ENCODE measurements at places on chromosomes 2 and 18. TPM values are rescaled to one million over a fixed set of nuclear protein-coding genes. Genes with fewer than 3 reads are reported as not detected.

GCKR gene
- 29.4 TPM for polyA plus RNA-seq

ADAM23 gene
- 7.1 TPM for polyA plus RNA-seq

CTAGE1 gene
- not detected for polyA plus RNA-seq

PCARE gene
- 0.08 TPM for polyA plus RNA-seq

UCN gene
- 0.42 TPM for polyA plus RNA-seq

VAMP8 gene
- polyA plus RNA-seq = 108 TPM

TAF4B gene
- polyA plus RNA-seq = 2.7 TPM

CLASP1 gene
- polyA plus RNA-seq = 14.9 TPM

GPBAR1 gene
- 4.0 TPM for polyA plus RNA-seq

VSNL1 gene
- 13.0 TPM for polyA plus RNA-seq

ASTL gene
- polyA plus RNA-seq = not detected

SLC5A7 gene
- polyA plus RNA-seq = 0.08 TPM

ALPI gene
- polyA plus RNA-seq = not detected

FAM110C gene
- 3.9 TPM for polyA plus RNA-seq

All from adrenal gland (tissue), 19 donors.